ENCODE measurements at places on chromosomes 6 and 20. TPM values are rescaled to one million over a fixed set of nuclear protein-coding genes. Genes with fewer than 3 reads are reported as not detected.

SLA2 gene
- 0.72 TPM for polyA plus RNA-seq

MEP1A gene
- not detected for polyA plus RNA-seq

MEI4 gene
- polyA plus RNA-seq, result 1.6 TPM

CST4 gene
- not detected for polyA plus RNA-seq

COL12A1 gene
- polyA plus RNA-seq, result 109 TPM

NR2E1 gene
- not detected for polyA plus RNA-seq

DZANK1 gene
- 10.3 TPM for polyA plus RNA-seq

SPDEF gene
- 0.16 TPM for polyA plus RNA-seq

SLC22A16 gene
- 0.52 TPM for polyA plus RNA-seq

COL21A1 gene
- polyA plus RNA-seq, result 104 TPM

LINC00237 gene
- not detected for polyA plus RNA-seq

METTL24 gene
- polyA plus RNA-seq, result 15.6 TPM

ESR1 gene
- polyA plus RNA-seq, result 1.0 TPM

BPIFB1 gene
- not detected for polyA plus RNA-seq

GRCh38 chr6:35602133-35602946 is 86.4 kb downstream of the FKBP5 start:
- no peak for DNase-seq

DNA sequence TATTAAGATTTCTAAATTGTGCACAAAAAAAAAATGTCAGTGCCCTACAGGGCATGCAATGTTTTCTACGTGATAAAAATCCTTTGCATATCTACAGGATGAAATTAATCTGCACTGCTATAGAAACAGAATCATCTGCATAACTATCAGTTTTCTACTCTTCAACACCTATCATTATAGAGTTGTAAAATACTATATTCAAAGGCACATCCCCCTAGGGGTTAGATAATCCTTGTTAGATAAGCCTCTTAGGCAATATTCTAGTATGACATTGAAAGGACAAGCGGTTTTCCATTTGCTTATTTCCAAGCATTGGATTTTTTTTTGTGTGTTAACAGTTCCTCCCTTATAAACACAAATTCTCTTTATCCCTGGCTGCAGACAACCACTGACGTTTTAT is 98.7 kb upstream of the LAMA2 start:
- DNase-seq, result no peak

- DNase-seq, result no peak
Measured at GRCh38 chr6:139557547-139557946, 183.1 kb upstream of the CITED2 start.

GRCh38 chr20:21315138-21315537 is 12.0 kb downstream of the XRN2 start:
- no peak for DNase-seq

DNA sequence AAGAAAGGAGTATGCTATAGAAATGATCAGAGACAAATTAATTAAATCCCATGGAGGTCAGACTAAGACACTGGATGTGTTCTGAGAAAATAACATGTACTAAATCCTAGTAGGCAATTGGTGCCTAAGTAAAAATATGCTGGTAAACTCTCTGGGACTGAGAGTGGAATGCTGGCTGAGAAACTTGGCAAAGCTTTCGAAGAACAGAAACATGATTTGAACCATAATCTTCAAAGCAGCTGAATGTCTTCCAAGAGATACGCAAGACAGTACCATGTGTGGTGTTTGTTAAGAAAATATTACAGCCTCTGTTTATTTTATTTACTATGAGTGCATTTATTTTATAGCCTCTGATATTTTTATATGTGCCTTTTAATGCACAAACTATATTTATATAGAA is 55.2 kb downstream of the EFHC1 start:
- DNase-seq, result no peak

DNA sequence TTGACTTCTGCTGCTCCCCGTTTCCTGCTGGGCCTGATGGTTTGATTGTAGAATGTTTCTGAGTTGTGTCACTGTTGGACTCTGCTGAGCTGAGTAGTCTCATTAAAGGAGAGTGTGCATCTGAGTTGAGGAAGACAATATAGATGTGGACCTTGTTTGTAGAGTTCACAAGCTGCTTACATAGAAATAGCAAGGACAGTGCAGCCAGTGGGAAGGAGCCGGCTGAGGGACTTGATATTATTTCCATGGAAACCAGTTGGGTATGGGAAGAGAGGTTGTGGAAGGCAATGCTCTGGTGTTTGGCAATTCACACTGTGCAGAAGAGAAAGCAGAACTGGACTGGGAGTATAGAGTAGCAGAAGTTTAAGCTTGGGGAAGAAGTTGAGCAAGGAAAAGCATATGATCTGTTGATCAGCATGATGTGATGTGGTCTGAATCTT is 14.8 kb downstream of the IGF2R start:
- DNase-seq, result no peak

DNA sequence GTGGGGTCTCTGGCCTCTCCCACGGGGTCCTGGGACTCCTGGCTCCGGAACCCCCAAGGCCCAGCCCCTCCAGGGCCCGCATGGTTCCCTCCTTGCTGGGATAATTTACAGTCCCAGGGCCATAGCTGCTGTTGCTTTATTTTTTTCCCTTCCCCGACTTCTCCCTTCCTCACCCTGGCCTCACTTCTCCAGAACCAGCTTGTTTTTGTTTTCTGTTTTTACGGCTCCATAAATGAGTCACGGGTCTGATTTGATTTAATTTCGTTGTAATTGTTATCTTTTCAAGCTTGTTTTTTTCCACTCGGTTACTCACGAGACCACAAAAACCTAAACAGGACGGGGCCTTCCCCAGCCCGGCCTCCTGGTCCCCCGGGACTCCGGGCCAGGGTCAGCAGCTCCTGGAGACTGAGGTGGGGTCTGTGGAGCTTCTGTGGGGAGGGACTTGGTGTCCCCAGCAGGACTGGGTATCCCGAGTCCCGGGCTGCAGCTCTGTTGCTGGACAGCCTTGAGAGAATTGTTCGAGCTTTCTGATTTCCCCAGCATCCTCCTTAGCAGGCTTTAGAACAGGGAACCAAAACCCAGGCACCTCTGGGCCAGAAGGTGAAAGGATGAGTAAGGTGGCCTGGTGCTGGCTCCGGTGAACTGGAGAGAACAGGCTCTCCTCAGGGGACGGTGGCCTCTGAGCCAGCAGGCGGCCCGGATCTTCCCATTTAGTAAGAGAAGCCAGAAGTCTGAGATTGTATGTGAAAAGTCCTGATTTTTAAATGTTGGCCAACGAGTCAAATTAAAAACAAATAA is 94.9 kb downstream of the CEBPB start:
- DNase-seq, result peak; percentile 79

- DNase-seq, result no peak
Measured at GRCh38 chr6:167574431-167575151, 249.7 kb downstream of the TTLL2 start.

GRCh38 chr6:108588586-108588985 is 27.9 kb downstream of the FOXO3 start:
- DNase-seq, result no peak

DNA sequence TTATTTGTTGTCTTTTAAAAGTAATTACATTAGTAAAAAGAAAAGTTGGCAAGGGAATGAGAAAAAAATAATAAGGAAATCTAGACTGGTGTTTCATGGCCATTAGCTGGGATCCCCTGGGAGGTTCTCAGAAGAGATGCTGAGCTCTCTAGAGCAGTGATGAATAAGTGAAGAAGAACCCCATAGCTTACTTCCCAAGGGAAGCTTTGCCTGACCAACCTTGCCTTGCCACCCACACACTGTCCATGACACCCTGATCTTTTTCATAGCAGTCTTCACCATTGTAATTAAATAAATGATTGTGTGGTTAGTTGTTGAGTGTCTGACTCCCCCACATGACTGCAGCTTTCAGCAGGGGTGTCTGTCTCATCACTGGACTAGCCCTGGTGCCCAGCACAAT is 5.9 kb downstream of the C6orf163 start:
- DNase-seq, result no peak

GRCh38 chr6:27138837-27139755 is 108.4 kb upstream of the PRSS16 start:
- DNase-seq, result peak; percentile 81

- no peak for DNase-seq
Measured at GRCh38 chr20:2330090-2330695, 34.4 kb downstream of the TGM3 start.

DNA sequence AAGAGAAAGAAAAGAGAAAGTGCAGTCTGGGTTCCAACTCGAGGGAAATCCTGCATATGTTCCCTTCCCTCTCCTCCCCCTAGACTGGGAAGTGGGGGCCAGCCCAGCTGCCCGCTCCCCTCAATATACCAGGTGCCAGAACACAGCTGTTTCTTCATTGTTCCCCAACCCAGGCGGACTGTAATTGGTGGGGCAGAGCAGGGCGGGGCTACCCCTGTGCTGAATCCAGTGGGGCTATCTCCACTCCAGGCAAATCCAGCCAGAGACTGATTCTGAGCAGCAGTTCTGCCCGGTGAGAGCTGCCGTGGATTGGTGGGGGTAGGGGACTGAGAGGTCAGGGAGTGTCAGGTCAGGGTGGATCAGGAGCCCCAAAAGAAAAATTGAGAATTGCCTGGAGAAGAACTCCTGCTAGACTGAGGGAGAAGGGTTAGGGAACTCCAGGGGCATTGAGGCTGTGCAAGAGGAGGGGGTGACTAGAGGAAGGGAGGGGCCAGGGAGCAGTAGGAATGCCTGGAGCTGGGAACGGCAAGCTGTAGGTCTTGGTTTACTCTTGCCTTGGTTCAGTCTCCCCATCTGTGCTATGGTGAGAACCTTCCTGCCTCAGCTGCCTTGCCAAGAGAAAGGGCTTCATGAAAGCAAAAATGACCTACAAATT is at the start of gene MYMX:
TSS of gene MYMX (plus strand) at position 250 of the 655 bp plus-strand sequence. CDS start 546 bp downstream, outside the sequence.
- DNase-seq, result no peak

DNA sequence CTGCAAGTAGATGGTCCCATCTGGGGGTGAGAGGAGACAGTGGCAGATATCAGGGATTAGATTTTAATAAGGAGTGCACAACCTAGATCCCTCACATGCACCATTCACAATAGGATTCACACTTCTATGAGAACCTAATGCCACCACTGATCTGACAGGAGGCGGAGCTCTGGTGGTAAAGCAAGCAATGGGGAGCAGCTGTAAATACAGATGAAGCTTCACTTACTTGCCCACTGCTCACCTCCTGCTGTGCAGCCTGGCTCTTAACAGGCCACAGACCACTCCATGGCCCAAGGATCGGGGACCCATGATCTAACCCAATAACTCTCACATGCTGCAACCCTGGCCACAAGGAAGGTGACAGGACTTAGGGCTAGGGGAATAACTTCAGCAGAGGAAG is 75.4 kb downstream of the ZNF133 start:
- DNase-seq, result no peak

- no peak for DNase-seq
Measured at GRCh38 chr6:16762268-16762549, 949 bp upstream of the ATXN1 start.

GRCh38 chr20:46022411-46023147 is 6.4 kb upstream of the SLC12A5 start:
- DNase-seq, result no peak

GRCh38 chr20:57653546-57653900 is 33.3 kb upstream of the ZBP1 start:
- no peak for DNase-seq

- no peak for DNase-seq
Measured at GRCh38 chr6:82143041-82143481, 104.5 kb downstream of the IBTK start.

GRCh38 chr6:70166088-70166958 is 136.6 kb downstream of the COL9A1 start:
- DNase-seq, result peak; percentile 16

- DNase-seq, result no peak
Measured at GRCh38 chr20:58349570-58349969, 39.5 kb upstream of the VAPB start.

DNA sequence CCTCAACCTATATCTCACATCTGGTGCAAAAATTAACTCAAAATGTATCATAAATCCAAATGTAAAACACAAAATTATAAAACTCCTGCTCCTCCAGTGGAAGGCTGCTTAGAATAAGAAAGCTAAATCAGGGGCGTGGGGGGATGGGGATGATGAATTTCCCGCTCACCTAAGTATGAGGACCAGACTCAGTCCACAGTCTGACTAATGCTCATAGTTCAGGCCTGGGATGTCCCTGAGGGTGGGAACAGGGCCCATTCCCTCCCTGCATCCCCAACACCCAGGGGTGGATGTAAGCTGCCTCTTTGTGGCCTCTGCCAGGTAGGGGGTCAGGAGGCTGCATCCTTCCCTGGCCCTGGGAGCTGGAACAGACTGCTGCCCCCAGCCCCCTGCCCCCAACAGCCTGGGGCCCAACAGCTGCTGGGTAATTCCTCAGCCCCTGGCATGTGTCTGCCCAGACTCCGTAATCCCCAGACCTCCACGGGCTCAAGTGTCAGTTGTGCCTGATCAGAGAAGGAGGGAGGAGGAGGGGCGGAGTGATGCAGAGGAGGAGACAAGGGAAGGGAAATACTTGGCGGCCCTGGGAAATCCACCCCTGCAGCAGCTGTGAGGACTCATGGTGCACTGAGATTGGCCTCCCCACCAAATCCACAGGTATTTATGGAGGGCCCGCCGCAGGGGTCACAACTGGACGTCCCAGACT is 224.5 kb downstream of the PREX1 start:
- DNase-seq, result no peak

DNA sequence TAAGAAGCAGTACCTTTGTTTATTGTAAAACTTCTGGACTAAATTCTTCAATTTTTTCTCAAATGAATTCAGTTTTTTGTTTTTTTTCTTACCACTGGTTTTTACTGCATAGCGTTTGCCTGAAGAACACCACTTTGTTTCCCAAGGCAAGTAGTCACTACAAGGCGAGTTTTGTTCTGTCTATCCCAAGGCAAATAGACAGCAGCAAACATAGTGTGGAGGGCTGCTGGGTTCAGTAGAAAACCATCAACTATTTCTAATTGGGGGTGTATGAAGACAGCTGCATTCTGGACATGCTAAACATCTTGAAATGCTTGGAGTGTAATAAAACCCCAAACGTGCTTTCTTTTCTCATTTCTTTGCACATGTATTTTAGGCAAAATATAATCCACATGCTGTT is 197.4 kb downstream of the ESR1 start:
- no peak for DNase-seq

- no peak for DNase-seq
Measured at GRCh38 chr20:25076731-25077609, 5.0 kb downstream of the VSX1 start.

- DNase-seq, result no peak
Measured at GRCh38 chr6:24963887-24964570, 28.3 kb upstream of the RIPOR2 start.

DNA sequence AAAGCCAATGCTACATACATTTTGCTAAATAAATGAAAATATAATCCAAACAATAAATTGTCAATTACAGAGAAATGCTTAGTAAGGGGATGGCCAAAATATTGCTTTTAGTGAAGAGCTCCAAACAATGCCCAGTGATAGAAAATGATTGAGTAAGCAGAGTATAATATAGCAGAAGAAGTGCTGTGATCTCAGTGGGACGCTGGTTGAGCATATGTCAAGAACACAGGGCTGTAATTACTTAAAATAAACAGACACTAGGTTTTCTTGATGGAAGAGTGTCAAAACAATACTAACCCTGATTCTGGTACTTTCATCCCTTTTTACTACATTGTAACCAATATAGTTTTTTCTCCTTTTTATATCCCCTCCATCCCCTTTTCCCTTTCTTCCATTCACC is 150.3 kb downstream of the GRIK2 start:
- no peak for DNase-seq

GRCh38 chr6:141199074-141199473 is 933.7 kb upstream of the GJE1 start:
- DNase-seq, result no peak

Measured in left renal pelvis (tissue), 4 donors.